ENCODE measurements at places on chromosomes 7 and 10.

DNA sequence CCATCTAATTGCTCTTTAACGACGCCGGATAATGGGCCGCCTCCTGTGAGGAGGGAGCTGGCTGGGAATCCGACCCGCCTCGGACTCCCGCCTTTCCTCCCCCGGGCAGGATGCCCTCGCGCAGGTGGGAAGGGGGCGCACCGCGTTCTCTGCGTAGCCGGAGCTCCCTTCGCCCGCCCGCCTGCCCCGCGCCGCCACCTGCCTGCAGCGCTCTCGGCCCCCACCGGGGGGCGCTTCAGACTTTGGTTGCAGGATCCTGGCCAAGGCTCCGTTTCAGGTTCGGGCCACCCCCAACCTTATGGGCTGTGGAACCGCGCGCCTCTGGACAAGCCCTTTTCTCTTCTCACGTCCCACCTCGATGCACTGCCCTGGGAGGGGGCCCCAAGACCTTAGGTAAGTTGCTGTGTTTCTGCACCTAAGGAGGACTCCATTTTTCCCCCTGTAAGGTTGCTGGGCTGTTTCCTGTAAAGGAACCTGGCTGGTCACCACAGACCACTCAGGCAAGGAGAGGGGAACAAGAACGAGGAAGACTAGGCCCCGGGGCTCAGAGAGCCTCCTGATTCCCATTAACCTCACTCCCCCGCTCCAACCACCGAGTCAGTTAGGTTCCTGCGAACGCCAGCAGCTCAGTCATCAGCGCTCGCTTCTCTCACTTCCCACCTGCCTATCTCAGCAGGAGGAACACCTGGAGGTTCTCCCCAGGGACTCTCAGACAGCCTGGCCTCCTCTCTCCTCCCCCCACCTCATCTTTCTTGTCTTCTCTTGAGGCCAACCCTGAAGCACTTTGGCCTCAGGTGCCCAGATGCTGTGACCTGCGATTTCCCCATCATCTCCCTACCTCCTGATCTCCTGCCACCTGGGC is 11.3 kb upstream of the KAZALD1 start:
- DNase-seq = peak; percentile 32

DNA sequence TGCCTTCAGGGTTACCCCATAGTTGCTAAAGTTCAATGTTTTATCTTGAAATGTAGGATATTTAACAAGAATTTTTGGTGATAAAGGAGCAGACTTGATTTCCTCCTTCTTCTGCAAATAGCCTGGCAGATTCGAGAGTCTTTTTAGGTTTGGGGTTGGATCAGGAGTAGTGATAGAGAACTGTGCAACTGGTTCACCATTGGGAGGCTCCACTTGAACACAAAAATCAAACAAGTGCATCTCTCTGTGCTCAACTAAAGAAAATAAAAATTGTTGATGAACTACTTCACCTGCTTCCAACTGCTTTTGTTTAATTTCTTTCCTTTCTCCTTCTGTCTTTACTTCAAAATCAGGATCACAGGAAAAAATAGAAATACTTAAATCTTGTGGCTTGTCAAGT is 58.5 kb downstream of the MACC1 start:
- DNase-seq = peak; percentile 40

- peak; percentile 88 for DNase-seq
Observed at GRCh38 chr7:37942934-37943610, 22.6 kb downstream of the EPDR1 start.

GRCh38 chr10:86399879-86400704 is 33.5 kb upstream of the GRID1 start:
- peak; percentile 92 for DNase-seq

DNA sequence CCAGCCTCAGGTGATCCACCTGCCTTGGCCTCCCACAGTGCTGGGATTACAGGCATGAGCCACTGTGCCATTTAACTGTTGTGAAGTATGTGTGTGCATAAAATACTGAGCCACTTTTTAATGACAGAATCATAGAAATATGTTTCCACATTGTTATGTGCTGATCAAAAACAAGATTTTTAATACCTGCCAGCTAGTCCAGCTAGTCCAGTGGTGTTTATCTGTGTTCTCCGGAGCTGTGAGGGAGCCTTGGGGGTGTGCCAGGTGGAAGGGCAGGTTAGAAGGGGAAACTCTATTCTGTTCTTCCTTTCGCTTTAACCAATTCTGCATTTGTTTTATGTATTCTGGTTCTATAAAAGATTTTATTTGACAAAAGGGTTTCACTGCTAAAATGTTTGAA is 7.0 kb downstream of the FAM221A start:
- DNase-seq = no peak

- peak; percentile 36 for DNase-seq
Observed at GRCh38 chr10:90352288-90352687, 505.6 kb downstream of the HTR7 start.

GRCh38 chr7:27873981-27874957 is 134.3 kb downstream of the TAX1BP1 start:
- DNase-seq = peak; percentile 48

DNA sequence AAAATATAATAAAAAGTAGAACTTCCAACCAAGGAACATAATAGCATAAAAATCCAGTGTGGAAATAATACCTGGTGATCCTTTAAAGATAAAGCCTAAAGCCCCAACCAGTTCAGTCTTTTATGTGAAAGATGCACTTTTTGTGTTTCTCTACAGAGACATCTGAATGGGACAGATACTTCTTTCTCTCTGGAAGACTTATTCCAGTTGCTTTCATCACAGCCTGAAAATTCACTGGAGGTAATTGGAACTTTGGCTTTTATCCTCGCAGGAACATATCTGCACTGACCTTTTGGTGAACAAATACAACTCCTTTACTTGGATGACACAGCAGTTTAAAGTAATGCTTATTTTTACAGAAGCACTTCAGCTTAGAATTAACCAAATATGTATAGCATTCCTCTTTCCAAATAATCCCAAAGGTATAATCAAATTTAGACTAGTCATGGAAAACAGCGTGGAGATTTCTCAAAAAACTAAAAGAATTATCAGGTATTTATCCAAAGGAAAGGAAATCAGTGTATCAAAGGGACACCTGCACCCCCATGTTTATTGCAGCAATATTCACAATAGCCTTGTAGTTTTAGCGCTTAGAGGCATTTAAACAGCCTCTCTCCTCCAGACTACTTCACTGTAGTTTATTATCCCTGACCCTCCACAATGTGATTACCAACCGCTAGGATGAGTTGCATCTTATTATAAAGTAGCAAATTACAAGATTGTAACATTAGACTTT is 16.8 kb downstream of the HNRNPA2B1 start:
- DNase-seq = no peak

GRCh38 chr10:122461367-122461728 is at the start of gene HTRA1:
Gene HTRA1, plus strand, starts transcription at chr10:122461553. Its CDS starts 100 bp downstream, at chr10:122461653.
- DNase-seq = peak; percentile 78

GRCh38 chr10:68345621-68346020 is 12.9 kb upstream of the PBLD start:
- no peak for DNase-seq

DNA sequence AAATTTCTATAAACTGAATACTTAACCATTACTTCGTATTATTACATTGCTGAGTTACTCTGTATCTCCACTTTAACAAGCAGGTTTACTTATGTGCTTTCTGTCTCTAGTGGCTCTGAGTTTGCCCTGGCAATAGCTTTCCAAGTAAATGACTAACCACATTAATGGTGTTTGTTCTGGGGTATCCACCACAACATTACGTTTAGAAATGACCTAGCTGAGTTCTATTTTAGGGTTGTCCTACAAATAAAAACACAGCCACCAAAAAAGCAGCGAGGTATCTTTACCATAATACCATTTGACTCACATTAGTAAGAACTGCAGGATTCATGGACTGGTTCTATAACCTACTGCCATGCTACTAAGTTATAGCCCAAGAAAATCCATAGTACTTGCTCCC is 83.1 kb downstream of the HIBADH start:
- DNase-seq = peak; percentile 7

- no peak for DNase-seq
Observed at GRCh38 chr7:158442260-158442659, 145.4 kb downstream of the PTPRN2 start.

GRCh38 chr7:158616050-158616449 is 28.4 kb upstream of the PTPRN2 start:
- no peak for DNase-seq

GRCh38 chr10:20485554-20485953 is 411.6 kb downstream of the NEBL start:
- DNase-seq = no peak

GRCh38 chr10:36048236-36048635 is 406.1 kb upstream of the FZD8 start:
- DNase-seq = peak; percentile 44

GRCh38 chr7:120838281-120838682 is 19.7 kb downstream of the TSPAN12 start:
- DNase-seq = no peak

GRCh38 chr10:50432211-50433009 is 181.1 kb upstream of the ASAH2 start:
- no peak for DNase-seq

DNA sequence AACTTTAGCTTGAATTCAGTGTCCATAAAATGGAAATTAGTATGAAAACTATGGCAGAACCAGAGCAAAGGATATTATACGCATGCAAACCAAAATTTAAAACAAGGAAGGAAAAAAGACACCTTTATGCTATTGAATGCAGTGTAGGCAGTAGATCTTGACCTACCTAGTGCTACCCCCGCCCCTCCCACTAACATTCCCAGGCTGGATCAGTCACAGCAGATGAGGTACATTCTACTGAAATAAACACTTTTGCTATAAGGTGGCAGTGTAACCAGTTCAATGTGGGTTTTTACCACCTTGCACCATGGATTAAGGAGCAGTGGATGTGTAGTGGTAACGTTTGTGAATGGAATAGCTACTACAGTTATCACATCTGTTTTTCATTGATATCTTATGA is 27.9 kb downstream of the SRI start:
- no peak for DNase-seq

- no peak for DNase-seq
Observed at GRCh38 chr10:71684356-71685173, 35.0 kb downstream of the C10orf105 start.

DNA sequence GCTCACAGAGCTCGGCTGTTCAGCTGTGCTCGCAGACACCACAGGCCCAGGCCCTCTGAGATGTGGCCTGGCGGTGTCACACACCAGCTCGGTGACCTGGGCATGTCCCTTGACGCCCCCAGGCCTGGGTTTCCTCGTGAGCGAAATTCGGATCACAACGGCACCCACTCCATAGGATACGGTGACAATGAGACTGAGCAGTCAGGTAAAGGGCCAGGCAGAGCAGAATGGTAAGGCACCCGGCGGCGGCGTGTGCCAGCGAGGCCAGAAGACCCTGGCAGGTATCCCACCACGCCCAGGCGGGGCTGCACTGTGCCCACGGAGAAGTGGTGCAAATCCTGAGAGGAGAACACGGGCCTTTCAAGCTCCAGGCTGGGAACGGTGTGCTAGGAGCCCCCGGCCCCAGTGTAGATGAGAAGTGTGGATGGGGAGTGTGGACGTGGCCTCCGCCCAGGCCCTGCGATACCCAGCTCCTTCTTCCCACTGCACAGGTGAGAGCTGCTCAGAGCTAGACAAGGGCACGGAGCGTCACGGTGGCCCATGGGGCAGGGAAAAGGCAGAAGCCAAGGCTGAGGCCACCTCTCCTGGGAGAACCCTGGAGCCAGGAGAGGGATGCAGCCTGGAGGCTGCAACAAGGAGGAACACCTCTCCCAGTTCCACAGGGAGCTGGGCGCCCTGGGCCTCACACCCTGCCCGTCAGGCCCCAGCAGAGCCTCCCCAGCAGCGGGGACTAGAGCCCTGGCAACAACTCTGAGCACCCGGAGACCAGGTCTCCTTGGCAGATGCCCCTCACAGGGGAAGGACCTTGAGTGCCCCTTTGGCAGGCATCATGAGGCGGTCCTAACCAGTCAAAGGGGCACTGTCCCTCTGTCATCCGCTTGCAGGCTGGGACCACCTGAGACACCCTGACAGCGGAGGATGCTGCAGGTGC is 219.1 kb downstream of the MAD1L1 start:
- no peak for DNase-seq

Data from fibroblast of mammary gland (primary cell).